ENCODE measurements at places on chromosomes 6 and 20.

GRCh38 chr6:80161434-80161833, 55.0 kb downstream of the BCKDHB start:
- DNase-seq = no peak

DNA sequence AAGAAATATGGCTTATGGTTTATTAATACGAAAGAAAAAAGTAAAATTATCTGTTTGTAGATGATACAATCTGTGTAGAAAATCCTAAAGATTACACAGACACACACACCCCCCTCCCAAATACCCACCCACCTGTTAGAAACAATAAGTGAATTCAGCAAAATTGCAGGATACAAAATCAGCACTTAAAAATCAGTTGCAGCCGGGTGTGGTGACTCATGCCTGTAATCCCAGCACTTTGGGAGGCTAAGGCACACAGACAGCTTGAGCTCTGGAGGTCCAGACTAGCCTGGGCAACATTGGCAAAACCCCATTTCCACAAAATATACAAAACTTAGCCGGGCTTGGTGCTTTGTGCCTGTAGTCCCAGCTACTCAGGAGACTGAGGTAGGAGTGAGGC, 42.3 kb downstream of the NINL start:
- DNase-seq = no peak

GRCh38 chr20:56503916-56504315, 20.6 kb upstream of the FAM209A start:
- no peak for DNase-seq

DNA sequence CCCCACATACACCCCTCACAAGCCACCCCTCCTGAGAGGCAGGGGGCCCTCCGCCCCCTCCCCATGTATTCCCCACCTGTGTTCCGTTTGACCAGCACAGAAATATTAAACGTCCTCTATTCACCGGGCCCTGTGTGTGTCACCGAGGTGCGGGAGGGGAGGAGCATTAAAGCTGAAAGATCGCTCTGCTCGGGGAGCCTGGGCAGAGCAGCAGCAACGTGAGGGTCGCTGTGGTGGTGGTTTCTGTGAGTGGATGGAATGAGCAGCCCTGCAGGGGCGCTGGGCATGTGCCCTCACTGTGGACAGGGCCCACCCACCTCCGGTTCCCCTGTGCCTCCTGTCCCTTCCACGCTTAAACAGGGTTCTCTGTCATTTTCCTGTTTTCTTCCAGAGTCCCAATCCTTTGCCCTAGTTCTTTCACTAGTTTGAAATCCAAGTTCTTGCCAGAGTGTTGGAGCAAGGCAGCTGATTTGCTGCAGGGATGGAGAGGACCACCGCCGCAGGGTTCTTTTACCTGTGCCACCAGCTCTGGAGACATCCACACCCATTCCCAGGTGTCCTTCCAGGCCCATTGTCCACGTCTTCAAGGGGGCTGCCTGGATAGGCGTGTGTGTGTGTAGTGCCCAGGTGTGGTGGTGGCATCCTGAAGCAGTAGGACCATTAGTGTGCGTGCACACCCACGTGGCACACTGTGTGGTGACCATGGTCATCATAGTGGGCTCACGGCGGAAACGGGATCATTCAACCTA, 37.6 kb upstream of the MDFI start:
- DNase-seq = no peak

DNA sequence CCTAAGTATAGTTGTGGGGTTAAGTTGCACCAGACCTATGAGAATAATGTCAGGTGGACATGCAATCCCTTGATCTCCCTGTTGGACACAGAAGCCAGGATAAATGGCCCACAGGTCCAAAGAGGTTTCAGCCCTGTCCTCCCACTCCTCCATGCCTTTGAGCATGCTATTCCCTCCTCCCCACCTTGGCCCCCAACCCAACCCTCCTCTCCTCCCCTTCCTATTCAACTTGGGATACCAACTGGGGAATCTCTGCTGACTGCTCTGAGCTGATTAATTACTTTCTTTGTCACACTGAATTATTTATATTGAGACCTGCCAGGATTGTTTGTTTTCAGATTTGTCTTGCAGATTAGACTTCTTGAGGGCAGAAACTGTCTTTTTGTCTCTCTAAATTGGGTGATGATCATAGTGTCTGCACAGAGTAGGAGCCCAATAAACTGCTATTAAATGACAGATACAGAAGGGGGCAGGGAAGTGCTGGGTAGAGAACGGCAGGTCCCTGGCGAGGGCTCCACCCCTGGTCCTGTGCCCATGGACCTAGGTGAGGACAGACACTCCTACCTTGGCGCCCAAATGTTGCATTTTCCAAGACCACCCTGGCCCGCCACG, 120.9 kb downstream of the UNC5CL start:
- DNase-seq = no peak

GRCh38 chr6:164042212-164042611, 627.7 kb downstream of the QKI start:
- DNase-seq = no peak

GRCh38 chr20:42714298-42715141, 475.2 kb downstream of the PTPRT start:
- no peak for DNase-seq

DNA sequence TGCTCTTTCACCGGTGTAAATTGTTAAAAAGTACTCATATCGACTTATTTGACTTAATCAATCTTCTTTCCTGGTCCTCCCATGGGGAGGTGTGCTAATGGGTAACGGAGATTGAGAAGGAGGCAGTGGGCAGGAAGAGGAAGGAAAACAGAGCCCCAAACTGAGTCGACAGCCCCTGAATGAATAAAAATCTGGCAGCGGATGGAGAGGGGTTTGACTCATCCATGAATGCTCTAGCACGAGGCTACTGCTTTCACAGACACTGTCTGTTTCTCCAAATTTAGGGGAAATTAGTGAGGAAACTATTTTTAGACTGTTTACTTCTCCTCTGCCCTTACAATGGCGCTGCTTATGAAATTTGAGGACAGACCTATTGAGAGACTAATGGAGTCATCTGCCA, 142.2 kb upstream of the ATXN1 start:
- no peak for DNase-seq

GRCh38 chr6:31465185-31465536, 32.8 kb upstream of the MICB start:
- DNase-seq = no peak

DNA sequence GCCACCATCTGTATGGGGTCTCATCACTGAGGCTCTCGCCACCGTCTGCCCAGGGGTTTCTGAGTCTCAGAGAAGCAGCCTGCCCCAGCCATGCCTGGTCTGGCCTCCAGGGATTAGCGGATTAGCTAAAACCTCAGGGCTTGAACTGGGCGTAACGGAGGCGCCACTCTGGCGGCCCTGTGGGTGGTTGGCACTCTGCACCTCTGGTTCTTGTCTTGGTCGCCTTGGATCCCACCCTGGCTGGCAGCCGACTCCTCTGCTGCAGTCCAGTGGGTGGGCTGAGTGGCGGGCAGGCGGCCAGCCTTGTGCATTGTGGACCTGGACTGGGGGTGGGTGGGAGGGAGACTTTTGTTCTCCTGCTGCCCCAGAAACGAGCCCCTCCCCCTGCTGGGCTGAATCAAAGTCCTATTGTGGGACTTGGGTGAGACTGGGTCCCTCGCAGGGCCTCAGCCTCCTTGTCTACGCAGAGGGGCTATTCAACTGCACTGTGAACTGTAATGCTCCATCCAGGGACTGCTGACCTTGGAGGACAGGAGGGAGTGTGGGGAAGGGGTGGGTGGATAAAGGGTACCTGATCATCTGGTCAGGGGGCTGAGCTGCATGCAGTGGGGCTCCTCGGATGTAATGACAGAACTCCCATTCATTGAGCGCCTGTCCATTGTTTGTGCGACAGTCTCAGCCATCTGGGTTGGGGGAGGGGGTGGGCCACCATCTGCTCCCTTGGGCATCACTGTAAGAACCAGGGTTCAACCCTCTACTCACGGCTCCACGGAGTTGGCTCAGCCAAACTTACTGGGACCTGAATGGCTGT, 23.9 kb downstream of the SUN5 start:
- DNase-seq = no peak

GRCh38 chr20:41524980-41525613, 93.1 kb downstream of the CHD6 start:
- DNase-seq = no peak

- DNase-seq = no peak
Measured at GRCh38 chr6:6057442-6058053, 50.8 kb upstream of the NRN1 start.

DNA sequence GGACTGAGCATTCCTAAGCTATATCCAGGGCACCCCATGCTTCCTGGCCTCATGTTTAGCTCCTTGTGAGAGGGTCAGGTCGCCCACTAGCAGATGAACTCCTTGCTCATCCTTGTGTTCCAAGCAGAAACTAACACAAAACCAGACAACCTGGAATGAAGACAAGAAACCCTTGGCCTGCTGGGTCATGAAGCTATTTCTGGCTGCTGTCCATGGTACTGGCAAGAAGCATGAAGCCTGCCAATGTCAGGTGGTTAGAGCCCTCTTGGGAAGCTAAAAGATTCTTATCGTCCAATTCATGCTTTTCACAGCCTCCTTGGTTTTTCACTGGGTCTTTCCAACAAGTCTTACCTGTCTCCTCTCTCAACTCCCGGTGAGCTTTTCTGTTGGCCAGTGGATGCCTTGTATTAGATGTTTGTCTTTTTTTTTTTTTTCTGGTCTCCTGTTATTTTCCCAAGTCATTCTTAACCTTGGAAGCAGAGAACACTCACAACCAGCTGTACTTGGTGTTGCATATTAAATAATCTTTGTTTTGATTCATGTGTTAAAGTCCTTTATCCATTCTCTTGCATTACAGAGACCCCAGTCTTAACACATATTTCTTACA, 180.3 kb downstream of the ANKRD60 start:
- DNase-seq = no peak

GRCh38 chr6:131998255-131998982, 47.2 kb upstream of the CCN2 start:
- no peak for DNase-seq

DNA sequence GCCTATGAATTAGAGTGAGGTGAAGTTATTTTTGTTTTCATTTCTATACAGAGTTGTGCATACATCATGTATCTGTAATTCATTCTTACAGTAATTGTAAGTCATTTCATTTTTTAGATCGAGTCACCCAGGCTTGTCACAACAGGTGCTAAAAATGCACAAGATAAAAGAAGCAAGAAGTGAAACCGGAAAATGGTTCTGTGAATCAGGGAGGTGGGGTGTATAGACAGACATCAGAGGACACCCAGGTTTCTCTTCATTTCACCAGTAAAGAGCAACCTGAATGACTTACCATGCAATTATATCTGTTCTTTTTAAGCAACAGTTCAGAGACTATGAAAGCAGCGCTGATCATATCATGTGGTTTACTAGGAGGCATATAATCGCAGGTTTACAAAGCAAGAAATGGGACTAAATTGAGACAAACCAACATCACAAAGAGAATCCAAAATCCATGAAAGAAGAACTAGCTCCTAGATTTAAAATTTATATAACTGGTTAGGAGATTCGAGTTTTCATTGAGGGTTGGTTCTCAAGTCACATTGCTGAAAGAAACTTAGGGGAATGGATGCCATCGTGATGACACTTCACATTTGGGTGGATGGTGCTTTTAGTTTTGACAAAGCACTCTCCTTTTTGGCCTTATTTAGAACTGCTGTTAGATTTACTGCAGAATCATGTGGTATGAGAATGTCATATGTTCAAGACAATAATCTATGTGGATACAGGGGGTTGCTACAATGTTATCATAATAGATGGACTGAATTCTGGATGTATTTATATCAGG, 27.9 kb upstream of the TBC1D7 start:
- no peak for DNase-seq

DNA sequence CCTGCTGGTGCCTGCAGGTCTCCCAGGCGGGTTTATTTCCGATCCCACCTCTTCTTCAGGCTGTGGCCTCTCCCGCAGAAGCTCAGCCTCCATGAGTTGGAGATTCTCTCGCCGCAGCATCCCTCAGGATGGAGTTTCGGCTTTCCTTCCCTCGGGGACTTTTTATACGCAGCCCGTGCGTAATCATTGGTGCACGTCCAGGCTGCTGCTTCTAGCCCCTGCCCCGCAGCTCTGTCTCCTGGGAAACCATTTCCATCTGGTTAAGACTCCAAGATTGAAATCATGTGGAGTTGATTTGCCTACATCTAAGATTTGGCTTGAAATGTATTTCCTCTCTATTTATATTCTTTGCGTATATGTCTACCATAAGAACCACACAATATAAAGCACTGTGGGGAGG, 46.7 kb upstream of the CARMIL1 start:
- DNase-seq = no peak

DNA sequence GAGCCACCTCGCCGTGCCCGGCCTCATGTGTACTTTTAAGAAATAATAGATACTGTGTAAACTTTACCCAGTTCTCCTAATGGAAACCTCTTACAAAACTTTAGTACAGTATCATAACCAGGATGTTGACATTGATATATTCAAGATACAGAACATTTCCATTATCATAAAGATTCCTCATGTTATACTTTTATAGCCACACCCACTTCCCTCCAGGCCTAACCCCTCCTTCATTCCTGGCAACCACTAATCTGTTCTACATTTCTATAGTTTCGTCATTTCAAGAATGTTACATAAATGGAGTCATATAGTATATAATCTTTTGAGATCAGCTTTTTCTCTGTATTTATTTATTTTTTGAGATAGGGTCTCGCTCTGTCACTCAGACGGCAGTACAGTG, 52.6 kb upstream of the SALL4 start:
- no peak for DNase-seq

DNA sequence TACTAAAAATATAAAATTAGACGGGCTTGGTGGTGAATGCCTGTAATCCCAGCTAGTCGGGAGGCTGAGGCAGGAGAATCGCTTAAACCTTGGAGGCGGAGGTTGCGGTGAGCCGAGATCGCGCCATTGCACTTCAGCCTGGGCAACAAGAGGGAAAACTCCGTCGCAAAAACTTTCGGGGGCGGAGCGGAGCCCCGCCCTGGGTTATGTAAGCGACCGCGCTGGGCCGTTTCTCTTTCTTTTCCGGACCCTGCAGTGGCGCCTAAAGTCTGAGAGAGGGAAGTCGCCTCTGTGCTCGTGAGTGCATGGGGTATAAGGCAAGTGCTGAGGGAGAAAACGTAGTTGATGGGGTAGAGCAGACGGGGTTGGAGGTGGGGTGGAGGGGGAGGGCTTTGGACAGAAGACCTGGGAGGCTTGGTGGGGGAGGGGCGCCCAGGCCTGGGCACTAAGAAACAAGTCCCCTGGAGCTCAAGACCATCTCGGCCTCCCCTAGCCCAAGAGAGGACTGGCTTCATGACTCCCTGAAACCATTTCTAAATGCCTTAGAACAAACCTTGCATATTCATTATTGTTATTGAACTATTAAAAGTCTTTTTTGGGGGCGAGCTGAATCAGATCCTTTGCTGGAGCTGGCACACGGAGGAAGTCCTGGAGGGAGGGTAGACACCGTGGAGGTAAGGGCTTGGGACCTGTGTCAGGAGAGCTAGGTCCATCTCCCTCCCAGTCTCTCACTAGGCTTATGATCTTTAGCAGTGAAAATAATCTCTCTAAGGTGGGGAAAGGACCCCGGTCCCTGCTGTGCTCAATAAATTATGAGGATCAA, 2.7 kb upstream of the MICA start:
- DNase-seq = no peak

DNA sequence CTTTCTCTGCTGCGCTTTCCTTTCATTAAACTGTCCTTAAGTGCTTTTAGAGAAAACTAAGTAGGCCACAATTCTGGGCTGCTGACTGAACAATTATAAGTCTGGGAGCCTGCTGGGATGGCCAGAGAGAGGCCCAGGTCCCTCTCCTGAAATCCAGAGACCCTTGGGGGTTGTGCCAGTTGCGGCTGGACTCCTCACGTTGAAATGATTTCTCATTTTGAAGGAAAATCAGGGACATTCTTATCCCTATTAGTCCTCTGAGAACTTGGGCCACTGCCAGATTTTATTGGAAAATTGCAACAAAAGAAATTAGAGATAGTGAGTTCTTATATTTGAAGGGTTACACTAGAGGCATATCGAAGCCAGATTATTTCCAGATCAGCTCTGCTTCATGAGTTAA, 145.1 kb downstream of the CLIC5 start:
- DNase-seq = no peak

Data from NCI-H187 treated with DMSO at 0.1 percent for 48 hours (cell line).